ENCODE measurements at places on chromosomes 3 and 15. TPM values are rescaled to one million over a fixed set of nuclear protein-coding genes. Genes with fewer than 3 reads are reported as not detected.

SOX14 gene
- not detected for total RNA-seq

NSMCE3 gene
- total RNA-seq: 17.6 TPM

- no peak overlapping the region for H3K4me3 ChIP-seq
- DNase-seq: no peak
- no peak overlapping the region for H3K27ac ChIP-seq
- H3K4me1 ChIP-seq: no peaks in the 10 kb centered on the region
- peaks cover 3% of the 10 kb centered on the region for H3K36me3 ChIP-seq
Measured at GRCh38 chr3:133915685-133916658, 20.3 kb upstream of the RAB6B start.

DNA sequence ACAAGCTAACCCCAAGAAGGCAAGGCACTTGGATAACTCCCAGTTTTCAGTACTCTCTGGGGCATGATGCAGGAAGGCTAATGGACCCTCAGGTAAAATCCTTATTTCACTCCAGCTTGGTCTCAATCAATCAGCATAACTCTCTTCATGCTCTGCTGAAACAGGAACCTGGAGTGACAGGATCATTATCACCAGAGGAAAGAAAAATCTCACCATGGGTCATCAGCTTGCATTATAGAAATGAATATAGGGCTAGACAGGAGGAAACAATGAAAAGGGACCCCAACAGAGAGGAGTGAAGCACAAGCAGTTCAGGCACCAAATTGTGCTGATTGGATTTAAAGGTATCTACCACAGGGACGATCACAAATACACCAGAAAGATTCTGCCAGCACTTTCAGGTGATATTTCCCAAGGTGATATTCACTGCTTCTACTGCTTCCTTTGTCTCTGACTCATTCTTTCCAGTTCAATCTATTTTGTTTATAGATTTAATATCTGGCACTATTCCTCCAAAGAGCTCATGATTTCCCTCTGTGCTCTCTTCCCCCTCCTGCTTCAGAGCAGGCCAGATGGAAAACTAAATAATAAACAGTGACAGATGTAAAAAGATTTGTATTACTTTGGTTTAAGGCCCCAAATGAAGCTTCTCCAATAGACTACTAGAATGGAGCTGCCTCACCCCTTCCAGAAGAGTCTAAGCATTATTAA, 22.9 kb upstream of the THUMPD3 start:
- H3K4me3 ChIP-seq: no peak overlapping the region
- DNase-seq: no peak

DNA sequence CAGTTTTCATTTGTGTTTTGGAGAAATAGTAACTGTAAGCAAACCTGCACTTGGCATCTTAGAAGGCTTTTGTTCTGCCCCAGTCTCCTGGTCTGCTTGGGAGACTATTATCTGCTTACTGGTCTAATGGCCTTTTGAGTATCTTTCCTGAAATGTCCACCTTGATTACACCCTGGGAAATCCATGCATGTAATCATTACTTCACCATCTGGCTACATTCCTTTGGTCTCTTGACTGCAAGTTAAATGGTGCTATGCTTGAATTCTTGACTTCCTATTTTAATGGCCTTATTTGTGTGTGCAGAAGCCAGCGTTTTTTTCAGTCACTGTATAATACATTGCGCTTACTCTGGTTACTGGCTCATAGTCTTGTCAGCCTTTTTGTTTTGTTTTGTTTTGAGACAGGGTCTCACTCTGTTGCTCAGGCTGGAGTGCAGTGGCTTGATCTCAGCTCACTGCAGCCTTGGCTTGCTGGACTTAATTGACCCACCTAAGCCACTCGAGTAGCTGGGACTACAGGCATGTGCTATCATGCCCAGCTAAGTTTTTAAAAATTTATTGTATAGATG, 30.0 kb downstream of the CHD2 start:
- H3K4me1 ChIP-seq: peaks cover 48% of the 10 kb centered on the region
- no peaks in the 10 kb centered on the region for H3K27me3 ChIP-seq
- H3K27ac ChIP-seq: no peak overlapping the region
- no peak for DNase-seq
- no peak overlapping the region for H3K4me3 ChIP-seq
- peaks cover 11% of the 10 kb centered on the region for H3K36me3 ChIP-seq

Data from naive thymus-derived CD8-positive, alpha-beta T cell (primary cell).